LHCN-M2 (cell line): ENCODE measurements at places on chromosomes 3 and 15. TPM values are rescaled to one million over a fixed set of nuclear protein-coding genes. Genes with fewer than 3 reads are reported as not detected.

Gene ADAM10
- total RNA-seq = 90.9 and 143 TPM in 2 replicates

Gene A4GNT
- not detected in 2 replicates for total RNA-seq

Gene ANKRD63
- total RNA-seq = not detected in 2 replicates

Gene PLD1
- 1.1 and 1.5 TPM in 2 replicates for total RNA-seq

Gene AMT
- total RNA-seq = 0.11 and 0.71 TPM in 2 replicates

Gene UCN2
- 1.7 and 1.8 TPM in 2 replicates for total RNA-seq

Gene ACP3
- 0.80 and 1.7 TPM in 2 replicates for total RNA-seq

- no peak for DNase-seq
Measured at GRCh38 chr15:53548236-53548635, 211.2 kb downstream of the WDR72 start.

- peak; percentile 91 for DNase-seq
Measured at GRCh38 chr15:74240002-74240568, 4.0 kb downstream of the CCDC33 start.

DNA sequence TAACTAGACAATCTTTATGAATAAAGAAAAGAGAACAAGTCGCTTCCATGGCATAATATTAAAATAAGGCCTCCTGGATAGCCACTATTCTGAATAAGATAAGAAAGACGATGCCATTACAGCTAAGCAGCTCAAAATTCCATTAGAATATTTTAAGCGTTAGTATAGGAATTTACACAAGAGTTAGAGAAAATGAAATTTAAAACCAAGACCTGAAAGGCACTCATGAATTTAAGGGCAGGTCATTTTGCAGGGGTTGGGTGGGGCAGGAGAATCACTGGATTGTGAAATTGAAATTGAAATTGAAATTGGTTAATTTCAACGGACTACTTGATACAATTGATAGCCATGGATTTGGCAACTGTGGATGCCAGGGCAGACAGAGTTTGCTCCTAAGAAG is 91.8 kb upstream of the GOLGA8J start:
- DNase-seq = no peak

GRCh38 chr15:29126208-29126536 is 143.4 kb downstream of the NSMCE3 start:
- no peak for DNase-seq

- DNase-seq = no peak
Measured at GRCh38 chr3:132538072-132538471, 59.0 kb upstream of the ACKR4 start.

DNA sequence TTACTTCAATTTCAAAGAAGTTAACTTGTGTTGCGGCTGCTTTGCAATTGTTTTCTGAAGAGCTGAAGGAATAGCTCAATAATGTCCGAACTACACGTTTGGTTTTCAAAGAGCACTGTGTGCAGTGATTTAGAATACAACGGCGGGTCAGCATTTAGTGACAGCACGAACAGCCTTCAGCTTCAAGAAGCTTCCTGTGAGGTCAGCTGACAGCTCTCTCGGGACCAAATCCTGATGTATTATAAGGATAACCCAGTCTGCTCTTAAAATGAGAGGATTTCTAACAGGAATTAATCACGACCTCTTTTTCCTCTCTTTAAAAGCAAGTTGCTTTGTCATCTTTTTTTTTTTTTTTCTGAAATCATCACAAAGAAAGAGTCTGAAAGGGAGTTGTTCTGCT is 97.9 kb upstream of the UNC13C start:
- no peak for DNase-seq

DNA sequence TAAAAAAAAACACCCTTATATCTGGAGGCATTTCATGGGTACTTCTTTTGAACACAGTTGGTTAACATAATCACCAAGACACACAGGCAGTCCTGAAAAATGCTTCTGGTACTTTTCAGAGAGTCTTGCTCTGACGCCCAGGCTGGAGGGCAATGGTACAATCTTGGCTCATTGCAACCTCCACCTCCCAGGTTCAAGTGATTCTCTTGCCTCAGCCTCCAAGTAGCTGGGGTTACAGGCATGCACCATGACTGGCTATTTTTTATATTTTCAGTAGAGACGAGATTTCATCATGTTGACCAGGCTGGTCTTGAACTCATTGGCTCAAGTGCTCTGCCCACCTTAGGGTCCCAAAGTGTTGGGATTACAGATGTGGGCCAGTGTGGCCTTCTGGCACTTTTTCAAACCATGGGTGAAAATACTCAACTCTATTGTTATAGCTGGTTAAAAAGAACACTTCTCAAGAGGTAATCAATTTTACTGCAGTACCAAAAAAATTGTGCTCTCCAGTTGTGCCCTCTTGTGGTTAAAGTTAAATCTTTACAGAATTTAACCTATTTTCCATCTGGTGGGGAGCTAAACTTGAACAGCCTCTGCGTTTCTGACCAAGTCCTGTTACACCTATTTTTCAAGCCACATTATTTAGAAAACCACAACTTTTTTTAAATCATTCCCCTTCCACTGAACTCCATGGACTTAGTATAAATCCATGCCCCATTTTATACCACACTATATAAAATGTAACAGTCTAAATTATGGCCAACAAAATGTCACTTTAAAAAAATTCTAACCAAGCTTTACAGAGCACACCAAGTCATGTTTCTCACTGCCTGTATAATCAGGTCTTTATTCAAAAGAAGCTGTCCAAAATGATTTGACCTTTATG is 1.2 kb upstream of the SNAPC5 start:
- peak; percentile 40 for DNase-seq

DNA sequence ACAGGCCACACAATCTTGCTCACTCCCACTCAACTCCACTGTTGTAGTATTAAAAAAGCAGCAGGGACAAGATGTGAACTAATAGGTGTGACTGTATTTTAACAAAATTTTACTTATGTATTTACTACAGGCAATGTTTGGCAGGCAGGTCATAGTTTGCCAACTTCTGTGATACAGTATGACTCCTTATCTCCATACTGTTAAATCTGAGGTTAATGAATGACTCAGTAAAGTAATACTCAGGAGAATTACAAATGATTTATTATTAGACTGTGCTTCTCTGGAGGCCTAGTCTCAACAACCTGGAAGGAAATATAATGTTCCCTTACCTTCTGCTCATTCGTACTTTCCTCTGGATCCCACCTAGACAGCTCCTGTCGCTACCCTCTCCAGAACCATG is 258.6 kb upstream of the KCNMB2 start:
- no peak for DNase-seq

GRCh38 chr3:45003406-45003805 is 22.7 kb upstream of the CLEC3B start:
- no peak for DNase-seq

- no peak for DNase-seq
Measured at GRCh38 chr3:45191424-45191823, 34.7 kb downstream of the TMEM158 start.

DNA sequence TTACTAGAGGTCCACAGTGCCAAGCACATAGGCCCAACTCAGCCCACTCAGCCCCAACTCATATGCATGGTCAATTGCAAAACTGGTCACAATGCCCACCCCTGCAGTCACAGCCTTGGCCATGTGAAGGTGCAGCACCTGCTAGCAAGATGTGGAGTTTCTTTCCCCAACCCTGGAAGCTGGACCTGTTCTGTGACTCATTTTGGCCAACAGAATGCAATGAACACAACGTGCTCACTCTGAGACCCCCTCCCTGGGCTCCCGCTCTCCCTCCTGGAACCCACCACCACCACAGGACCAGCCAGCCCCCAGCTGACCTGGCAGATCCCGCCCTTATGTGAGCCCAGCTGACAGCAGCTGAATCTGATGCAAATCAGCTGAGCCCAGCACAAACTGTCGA is 34.4 kb downstream of the ALDH1L1 start:
- DNase-seq = no peak

- no peak for DNase-seq
Measured at GRCh38 chr15:37007301-37007700, 93.0 kb downstream of the MEIS2 start.

DNA sequence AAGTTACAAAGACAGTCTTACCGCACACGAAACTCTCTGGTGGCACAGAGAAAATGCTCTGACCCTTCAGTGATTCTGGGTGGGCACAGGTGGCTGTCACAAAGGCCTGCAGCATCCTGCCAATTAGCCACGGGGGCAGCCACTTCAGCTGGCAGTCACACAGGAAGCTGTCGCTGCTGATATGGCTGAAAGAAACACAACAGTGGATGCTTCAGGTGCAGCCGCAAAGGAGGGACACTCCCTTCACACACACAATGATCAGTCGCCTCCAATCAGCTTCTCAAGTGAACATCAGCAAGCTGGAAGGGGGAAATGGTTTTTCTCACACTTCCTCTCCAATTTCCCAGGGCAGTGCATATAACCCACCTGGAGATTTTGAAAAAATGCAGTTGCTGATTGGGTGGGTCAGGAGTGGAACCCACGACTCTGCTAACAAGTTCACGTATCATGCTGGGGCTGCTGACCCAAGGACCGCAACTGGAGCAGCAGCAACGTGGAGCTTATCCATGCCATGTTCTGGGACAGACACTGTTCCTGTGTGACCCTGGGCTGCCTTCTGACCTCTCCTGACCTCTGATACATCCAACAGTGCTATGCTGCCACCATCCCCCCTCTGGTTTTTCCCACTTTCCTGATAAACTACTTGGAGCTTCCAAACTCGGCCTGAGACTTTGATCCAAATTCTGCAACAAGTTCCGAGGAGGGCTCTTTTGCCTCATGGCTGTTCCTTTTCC is 106.6 kb downstream of the LRIG1 start:
- no peak for DNase-seq
